ENCODE measurements at places on chromosomes 7 and 10.

GRCh38 chr10:88045096-88045495 lies 181.7 kb downstream of the PTEN start:
- DNase-seq = no peak

DNA sequence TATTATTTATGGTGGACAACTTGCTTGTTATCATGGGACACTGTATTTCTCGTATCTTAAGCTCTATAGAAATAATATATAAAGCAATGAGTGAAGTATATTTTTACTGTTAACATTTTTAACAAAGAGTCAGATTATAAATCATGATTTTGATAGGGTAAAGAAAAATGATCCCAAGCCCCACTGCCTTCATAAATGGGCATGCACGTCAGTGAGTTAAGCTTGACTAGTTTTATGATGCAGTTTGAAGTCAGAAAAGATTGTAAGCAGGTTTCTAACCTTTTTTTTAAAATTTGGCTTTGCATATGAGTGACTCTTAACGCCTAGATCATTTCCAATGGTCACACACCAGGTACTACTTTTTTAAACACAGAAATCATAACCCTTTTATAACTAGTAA lies 152.8 kb downstream of the GNAT3 start:
- no peak for DNase-seq

GRCh38 chr10:98878418-98878817 lies 357.2 kb downstream of the HPSE2 start:
- DNase-seq = no peak

DNA sequence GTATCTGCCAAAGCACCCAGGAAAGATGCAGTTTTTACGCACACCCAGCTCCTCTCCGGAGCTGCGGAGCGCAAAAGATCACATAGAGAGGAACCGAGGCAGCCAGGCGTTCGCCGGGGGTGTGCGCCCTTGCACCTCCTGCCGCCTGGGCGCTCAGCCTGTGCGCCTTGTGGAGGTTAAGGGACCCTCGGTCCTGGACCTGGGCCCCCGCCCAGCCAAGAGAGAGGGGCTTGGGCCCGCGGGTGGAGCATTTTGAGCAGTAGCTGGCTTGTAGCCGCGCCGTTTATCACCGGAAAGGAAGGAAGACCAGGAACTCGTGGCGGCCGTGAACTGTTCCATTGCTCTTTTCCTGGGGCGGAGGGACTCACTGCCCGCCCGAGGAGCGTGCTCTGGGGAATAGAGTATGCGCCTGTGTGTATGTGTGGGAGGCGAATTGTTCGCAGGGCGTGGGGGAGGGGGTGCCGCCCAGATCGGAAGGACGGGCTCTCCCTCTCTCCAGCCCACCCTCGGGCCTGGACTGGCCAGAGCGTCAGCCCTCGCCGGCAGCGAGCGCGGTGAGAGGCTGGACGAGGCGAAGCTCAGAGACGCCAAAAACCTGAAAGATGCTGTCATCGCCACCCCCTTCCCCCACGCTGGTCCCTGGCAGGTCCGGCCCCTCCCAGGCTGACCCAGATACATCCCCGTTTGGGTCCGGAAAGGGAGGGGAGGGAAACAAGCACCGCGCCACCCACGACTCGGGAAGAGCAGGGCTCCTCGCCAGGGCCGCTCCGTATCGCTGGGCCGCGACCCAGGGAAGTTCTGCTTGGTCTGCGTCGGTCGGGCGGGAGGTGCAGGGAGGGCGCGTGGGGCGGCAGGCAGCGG lies 1.2 kb upstream of the WNT2 start:
- no peak for DNase-seq

DNA sequence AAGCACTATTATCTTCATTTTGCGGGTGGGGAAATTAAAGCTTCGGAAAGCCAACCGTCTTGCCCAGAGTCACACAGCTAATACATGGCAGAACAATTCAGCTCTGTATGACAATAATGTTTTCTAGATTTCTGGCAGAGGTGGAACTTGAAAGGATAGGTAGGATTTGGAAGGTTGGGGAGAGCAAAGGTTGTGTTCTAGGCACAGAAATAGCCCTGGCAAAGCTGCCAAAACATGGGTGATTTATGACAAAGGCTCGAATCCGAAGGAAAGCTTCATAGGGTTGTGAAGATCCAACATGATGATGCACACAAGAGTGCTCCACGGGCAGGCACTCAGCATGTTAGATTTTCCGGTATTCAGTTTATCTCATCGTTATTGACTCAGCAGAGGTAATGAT lies 19.2 kb downstream of the PDCD11 start:
- DNase-seq = no peak

- DNase-seq = no peak
Measured at GRCh38 chr7:44390701-44391100, 65.3 kb upstream of the CAMK2B start.

DNA sequence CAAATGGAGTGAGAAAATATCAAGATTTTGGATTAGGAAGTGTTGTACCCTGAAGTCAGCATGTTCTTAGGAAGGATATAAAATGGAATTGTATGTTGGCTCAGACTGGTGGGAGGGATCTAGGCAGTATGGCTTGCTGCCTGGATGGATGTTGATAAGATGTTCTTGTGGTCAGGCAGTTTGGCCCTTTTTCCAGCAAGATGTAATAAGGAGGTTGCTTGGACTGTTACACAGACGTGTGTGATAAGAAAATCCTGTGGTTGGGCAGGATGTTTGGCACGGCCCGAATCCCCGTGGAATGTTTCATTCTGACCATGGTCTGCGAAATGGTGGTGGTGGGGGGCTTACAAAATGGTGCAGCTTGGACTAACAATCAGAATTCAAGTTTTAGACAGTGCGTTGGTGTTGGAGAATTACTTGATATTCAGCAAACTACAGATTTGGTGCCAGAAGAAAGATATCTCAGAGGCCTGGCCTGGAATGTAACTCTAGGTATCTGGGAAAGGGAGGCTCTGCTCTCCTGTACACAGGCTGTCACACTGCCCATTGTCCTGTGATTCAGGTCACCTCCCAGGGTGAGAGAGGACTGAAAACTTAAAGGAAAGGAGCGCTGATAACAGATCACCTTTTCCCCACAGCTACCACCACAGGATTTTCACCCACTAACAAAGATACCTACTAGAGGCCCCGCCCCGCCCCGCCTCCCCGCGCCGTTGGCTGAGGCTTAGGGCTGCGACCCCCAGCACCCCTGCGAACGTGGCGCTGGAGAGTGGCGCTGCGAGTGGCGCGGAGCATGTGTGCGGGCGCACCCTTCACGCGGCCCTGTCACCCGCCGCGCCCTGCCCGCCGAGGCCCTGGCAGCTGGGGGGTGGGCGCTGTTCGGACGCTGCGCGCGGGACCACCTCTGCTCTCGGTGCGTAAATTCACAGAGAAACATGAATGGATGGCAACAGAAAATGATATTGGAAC lies 19.3 kb upstream of the ZNF680 start:
- DNase-seq = no peak

- DNase-seq = no peak
Measured at GRCh38 chr7:22842973-22843372, 20.3 kb upstream of the TOMM7 start.

DNA sequence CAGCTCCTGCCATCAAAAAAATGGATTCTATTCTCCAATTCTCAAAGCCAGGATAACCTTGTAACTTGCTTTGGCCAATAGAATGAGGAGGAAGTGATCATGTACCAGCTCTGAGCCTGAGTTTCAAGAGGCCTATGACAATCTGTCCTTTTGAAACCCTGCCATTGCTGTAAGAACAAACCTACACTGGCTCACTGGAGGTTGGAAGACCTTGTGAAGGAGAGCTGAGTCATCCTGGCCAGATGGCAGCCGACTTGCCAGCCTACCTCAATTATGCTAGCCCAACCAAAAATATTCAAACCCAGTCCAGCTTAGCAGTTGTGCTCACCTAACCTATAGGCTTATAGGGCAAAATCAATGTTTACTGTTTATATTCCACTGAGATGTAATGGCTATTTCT lies 93.0 kb downstream of the HGF start:
- DNase-seq = no peak

Measured in HuH-7 (cell line).